HepG2 (cell line): ENCODE measurements at places on chromosomes 3 and 15. TPM values are rescaled to one million over a fixed set of nuclear protein-coding genes. Genes with fewer than 3 reads are reported as not detected.

DNA sequence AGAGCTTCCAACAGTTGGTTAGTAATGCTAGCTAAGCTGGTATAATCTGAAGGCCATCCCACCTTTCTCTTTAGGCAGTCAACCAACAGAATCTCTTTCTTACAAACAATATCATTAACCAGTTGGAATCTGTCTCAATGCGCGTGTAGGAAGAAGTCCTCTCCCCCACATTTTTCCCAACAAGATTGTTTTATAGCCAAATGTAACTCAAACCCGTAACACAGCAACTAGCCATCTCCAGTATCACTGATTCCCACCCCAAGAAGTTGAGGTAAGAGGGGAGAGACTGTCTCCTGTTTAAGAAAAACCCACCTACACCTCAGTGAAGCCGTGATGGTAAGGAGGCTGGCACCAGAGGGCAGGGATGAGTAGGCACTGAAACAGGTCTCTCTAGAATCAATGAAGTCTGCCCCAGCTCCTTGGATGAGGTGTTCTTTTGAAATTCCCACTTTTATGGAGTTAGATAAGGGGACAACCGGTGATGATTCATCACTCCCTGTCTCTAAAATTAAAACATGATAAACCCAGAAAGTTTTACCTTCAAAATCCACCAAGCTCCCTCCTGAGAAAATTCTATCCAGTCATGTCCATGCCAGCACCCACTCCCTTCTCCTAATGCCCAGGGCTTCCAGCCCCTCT, 30.9 kb downstream of the CDC25A start:
- H3K36me3 ChIP-seq: peaks cover 17% of the 10 kb centered on the region
- no peaks in the 10 kb centered on the region for H3K27me3 ChIP-seq
- no peak overlapping the region for H3K27ac ChIP-seq
- H3K4me3 ChIP-seq: no peak overlapping the region
- DNase-seq: no peak

- H3K4me1 ChIP-seq: no peaks in the 10 kb centered on the region
- no peak overlapping the region for H3K27ac ChIP-seq
- no peaks in the 10 kb centered on the region for H3K27me3 ChIP-seq
- no peaks in the 10 kb centered on the region; the same call in 1 of the 2 replicates for H3K36me3 ChIP-seq
These were observed 64.7 kb downstream of the ISL2 start for GRCh38 chr15:76401285-76401684.

DNA sequence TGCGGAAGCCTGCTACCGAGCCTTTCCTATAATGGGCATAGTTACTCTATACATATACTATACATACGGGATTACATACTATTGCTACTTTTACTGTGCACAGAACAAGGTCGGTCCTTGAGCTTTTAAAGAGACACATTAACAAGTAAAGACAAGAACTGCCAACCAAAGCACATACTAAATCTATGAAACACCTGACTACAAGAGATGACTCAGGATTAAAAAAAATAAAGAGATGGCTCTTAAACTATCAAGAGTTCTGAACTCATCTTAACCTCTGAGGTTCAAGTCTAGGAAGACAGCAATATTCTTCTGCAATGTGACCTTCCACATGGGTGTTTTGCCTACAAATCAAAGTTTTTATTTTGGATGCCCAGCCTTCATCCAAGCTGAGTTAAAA, 106.8 kb downstream of the TNIK start:
- H3K4me3 ChIP-seq: no peak overlapping the region
- no peak overlapping the region for H3K27ac ChIP-seq
- DNase-seq: no peak
- no peaks in the 10 kb centered on the region for H3K27me3 ChIP-seq
- no peaks in the 10 kb centered on the region for H3K36me3 ChIP-seq

Gene PROK2
- not detected in 2 replicates for total RNA-seq

Gene CACNA2D3
- not detected in 2 replicates for total RNA-seq
